ENCODE measurements at places on chromosomes 16 and 17.
A peak's percentile ranks its signal among the peaks of the same experiment; 100 is the strongest.

DNA sequence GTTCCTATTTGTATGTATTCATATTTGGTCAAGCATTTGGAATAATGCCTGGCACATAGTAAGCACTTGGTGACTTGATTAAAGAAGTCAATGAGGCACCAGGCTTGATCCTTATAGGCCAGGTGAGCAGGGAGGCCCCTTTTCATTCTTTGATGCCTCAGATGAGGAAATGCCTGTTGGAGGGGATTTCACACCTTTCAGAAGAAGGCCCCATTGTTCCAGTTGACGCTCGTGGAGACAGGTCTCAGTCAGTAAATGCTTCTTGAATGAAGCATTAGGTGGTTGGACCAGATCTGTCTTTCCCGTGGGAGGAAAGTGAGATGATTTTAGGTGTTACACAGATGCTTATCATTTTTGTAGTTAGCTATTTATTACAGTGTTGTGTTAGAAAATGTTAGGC, 13.0 kb downstream of the LCMT1 start:
- no peak for DNase-seq

DNA sequence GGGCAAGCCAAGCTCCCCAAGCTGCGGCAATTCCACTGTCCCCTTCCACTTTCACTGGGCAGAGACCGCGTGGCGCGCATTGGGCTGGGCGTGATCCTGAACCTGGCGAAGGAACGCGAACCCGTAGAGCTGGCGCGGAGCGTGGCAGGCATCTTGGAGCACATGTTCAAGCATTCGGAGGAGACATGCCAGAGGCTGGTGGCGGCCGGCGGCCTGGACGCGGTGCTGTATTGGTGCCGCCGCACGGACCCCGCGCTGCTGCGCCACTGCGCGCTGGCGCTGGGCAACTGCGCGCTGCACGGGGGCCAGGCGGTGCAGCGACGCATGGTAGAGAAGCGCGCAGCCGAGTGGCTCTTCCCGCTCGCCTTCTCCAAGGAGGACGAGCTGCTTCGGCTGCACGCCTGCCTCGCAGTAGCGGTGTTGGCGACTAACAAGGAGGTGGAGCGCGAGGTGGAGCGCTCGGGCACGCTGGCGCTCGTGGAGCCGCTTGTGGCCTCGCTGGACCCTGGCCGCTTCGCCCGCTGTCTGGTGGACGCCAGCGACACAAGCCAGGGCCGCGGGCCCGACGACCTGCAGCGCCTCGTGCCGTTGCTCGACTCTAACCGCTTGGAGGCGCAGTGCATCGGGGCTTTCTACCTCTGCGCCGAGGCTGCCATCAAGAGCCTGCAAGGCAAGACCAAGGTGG, 9.8 kb downstream of the SARM1 start:
- DNase-seq, result no peak

DNA sequence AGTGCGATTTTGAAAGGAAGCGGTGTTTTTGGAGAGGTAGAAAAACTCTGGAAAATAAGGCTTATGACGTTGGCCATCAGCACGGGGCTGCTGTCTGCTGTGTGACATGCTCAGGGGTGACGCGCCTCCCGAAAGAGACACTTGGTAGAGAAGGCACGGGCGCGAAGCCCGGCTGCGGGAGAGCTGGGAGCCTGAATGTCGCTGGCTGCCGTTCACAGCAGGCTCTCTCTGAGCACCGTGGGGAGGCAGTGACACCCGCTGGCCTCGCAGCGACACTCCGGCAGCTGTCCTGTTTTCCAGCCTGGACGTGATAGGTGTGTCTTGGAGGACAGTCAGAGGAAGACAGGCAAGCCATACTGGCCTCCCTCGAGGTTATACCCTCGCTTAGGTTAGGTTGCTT, 759.1 kb upstream of the RBFOX1 start:
- DNase-seq, result no peak

- DNase-seq, result no peak
These were observed 50.7 kb downstream of the CFDP1 start for GRCh38 chr16:75382611-75383010.

DNA sequence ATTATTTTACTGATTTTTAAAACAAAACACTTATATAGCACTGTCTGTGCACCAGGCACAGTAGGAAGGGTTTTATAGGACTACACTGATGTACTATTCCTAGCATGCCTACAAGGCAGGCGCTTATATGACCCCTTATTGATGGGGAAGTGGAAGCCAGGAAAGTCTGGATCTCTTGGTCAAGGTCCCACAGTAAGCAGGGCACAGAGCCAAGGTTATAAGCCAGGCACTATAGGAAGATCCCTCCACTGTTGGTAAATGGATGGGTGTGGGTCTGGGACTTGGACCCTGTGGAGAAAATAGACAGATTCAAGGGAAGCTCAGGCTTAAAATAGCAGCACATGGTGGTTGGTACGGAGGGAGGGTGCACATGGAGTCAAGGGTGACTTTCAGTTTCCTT, 59.1 kb upstream of the PLCG2 start:
- DNase-seq, result no peak

- peak; percentile 79 for DNase-seq
These were observed 3.1 kb upstream of the SETD6 start for GRCh38 chr16:58511933-58512815.

DNA sequence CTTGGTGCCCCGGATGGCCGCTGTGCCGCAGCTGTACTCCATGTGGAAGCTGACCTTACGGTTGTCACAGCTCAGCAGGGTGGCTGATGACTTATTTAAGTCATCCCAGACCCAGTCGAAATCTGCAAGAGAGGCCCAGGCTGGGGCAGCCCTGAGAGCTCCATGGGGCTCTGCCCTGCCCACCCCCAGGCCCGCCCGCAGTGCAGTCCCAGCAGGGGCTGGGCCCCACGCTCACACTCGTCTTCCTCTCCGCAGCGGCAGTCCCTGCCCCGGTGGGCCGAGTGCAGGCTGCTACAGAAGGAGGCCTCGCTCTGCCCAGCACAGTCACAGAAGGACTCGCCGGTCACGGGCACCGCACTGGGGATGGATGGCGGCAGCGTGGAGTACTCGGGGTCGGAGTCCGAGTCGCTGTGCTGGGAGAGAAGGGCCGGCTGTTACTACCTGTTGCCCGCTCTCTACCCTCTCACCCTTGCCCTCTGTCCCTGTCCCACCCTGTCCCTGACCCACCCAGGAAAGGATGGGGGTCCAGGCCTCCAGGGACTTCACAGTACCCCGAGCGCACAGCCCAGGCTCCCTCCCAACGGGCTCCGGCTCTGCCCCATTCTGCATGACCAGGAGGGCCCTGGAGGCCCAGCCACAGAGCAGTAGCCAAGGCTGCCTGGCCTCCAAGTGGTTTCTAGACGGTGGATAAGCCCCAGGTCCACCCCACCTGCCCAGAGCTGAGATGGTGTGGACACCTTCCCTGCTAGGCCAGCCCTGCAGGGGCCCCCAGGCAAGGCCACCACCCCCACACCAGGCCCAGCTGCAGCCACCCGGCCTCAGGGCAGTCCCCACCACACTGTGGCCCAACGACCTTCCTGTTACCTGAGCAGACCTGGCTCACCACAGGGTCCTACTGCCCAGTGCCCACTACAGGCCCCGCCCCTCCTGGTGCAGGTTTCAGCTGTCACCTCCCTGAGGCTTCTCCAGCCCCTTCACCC, 3.9 kb downstream of the SPSB3 start:
- no peak for DNase-seq

- DNase-seq, result no peak
These were observed 52.7 kb upstream of the KSR1 start for GRCh38 chr17:27403480-27404005.

- DNase-seq, result no peak
These were observed 89.6 kb downstream of the CDH13 start for GRCh38 chr16:82716361-82716855.

DNA sequence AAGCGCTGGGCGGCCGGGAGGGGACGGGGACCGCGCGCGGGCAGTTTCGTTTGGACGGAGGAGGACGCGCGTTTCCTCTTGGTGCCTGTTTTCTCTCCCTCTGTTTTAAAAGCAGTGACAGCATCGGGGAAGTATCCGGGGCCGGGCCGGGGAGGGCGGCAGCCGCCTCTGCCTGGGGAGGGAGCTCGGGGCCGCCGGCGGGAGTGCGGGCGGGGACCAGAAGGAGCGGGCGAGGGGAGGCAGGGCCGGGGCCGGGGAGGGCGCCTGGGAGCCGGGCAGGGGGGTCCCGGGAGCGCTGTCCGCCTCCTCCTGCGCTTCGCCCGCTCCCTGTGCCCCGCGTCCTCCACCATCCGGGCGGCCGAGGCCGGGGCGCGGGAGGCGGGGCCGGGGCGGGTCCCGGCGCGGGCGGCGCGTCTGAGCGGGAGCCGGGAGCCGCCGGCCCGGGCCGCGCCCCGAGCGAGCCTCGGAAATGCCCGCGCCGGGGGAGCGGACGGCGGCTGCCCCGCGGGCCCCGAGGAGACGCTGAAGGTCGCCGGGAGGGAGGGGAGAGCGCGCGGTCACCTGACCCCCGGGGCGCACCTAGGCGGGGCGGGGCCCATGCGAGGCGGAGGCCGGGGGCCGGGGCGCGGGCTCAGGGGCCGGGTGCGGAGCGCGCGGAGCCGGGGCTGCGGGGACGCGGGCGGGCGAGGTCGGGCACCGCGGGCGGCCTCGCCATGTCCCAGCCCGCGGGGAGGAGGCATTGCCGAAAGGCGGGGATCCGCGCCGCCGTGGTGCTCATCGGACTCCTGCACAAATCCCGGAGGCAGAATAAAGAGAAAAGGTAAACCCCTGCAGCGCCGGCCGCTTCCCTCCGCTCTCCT, 57.3 kb downstream of the RAP1GAP2 start:
- DNase-seq, result peak; percentile 82

DNA sequence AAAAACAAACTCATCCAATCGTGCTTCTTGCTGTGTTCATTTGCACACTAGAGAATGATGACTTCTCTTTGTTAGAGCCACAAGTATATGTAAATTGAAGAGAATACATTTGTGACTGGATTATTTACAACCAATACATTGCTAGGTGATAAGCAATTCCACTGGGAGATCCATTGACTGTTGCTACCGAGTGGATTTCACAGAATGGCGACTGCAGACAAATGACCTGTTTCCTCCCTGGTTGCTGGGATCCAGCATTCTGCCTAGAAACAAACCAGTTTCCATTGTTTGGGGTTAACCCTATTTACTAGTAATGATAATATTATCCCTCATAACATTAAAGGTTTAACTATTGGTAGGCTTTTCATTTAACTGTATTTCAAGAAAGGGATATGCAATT, 36.9 kb upstream of the CPHXL start:
- DNase-seq, result no peak

DNA sequence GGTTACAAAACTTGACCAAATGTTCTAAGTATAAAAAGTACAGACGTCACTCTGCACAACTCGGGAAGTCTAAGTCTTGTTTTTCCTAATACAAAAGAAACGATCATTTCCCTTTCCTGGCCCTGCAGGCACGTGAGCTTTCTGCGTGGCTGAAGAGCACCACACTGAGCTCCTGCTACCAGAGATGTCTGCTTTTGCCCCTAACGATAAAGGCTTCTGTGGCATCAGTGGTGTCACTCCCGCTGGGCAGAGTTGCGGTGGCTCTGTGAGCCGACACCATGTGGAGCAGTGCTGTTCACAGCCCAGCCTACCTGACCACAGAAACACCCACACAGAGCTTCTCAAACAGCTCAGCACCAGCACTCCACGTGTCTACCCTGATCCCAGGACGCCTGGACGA, 20.5 kb downstream of the EMC8 start:
- no peak for DNase-seq

- no peak for DNase-seq
These were observed 12.0 kb downstream of the CA7 start for GRCh38 chr16:66856184-66856730.

GRCh38 chr17:65556014-65556909, 5.2 kb downstream of the AXIN2 start:
- peak; percentile 64 for DNase-seq

GRCh38 chr16:89712274-89712781, 8.4 kb downstream of the VPS9D1 start:
- DNase-seq, result no peak

DNA sequence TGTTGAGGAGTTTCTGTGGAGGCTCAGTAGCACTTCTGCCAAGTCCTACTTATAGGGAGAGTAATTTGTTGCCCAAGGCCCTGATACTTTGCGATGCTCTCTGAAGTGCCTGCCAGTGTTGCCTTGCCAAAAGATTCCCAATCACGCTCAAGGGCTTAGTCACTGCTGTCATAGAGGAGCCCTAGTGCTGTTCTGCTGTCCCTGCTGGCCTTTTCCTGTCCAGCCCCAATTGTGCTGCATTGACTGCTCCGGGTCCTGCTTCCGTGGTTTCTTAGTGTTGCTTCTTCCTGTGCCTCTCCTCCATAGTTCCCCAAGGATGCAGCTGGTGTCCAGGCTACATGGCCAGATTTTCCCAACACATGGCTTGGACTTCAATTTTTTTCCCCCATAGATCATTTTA, 13.9 kb downstream of the NUP93 start:
- peak; percentile 44 for DNase-seq

- DNase-seq, result no peak
These were observed 267.4 kb upstream of the PSMD7 start for GRCh38 chr16:74029115-74029792.

DNA sequence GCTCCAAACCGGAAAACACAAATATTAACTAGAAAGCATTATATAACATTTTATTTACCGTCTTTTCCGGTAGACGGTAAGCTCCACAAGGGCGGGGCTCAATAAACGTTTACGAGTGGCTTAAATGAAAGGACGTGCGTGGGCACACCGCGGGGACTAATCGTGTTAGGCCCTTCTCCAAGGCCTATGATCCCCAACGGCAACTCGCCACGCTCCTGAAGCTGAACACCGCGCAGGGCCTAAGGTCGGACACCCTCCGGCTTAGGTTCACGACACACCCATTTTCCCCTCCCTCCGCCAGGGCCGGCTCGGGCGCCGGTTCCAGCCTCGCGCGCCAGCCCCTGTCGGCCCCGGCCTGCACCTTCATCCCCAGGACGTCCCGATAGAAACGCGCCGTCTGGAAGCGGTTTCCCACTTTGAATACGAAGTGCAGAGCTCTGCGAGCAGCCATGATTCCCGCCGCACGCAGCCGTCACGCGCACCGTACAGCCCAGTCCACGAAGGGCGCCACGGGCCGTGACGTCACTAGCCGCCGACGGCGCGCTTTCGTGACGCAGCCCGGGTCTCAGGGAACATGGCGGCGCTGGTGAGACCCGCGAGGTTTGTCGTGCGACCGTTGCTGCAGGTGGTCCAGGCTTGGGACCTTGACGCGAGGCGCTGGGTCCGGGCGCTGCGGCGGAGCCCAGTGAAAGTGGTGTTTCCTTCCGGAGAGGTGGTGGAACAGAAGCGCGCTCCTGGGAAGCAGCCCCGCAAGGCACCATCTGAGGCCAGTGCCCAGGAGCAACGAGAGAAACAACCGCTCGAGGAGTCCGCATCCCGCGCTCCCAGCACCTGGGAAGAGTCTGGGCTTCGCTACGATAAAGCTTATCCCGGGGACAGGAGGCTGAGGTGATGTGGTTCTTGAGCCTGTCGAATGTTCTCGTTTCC, at the start of the genes GLOD4 and MRM3:
TSS of gene GLOD4 (minus strand) at position 476 of the 927 bp plus-strand sequence. CDS start at position 451, 25 bp downstream.
TSS of gene MRM3 (plus strand) at position 549 of the 927 bp plus-strand sequence. CDS start at position 575, 26 bp downstream.
- peak; percentile 98 for DNase-seq

- peak; percentile 9 for DNase-seq
These were observed 388.8 kb downstream of the ZFHX3 start for GRCh38 chr16:72658888-72659717.

- no peak for DNase-seq
These were observed 13.4 kb downstream of the PDK2 start for GRCh38 chr17:50108556-50108955.

DNA sequence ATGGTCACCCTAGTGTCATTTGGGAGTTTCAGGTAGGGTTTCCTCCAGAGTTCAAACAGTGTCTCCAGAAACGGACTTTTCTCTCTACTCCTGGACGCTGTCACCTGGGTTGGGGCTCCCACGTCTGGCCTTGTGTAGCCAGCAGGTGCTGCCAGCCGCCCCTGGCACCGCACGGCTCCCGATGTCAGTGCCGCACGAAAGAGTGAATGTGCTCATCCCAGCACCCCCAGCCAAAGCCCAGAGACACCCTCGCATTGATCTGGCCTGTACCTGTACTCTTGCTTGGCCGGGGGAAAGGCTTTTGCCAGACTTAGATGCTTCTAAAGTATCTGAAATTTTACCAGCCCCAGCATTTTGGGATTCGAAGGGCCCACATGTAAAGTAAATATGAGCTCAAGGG, 351.9 kb downstream of the C16orf95 start:
- no peak for DNase-seq
